ENCODE measurements at places on chromosomes 5 and 9. TPM values are rescaled to one million over a fixed set of nuclear protein-coding genes. Genes with fewer than 3 reads are reported as not detected.

The OMD gene
- not detected for total RNA-seq

The IL13 gene
- total RNA-seq = not detected

GRCh38 chr9:11417782-11418181 lies 805.0 kb upstream of the PTPRD start:
- no peak for DNase-seq

GRCh38 chr5:56909294-56910209 lies at the start of gene SETD9:
Gene SETD9 (plus strand): TSS chr5:56909596. CDS start chr5:56909646, 50 bp downstream.
- DNase-seq = peak; percentile 92

DNA sequence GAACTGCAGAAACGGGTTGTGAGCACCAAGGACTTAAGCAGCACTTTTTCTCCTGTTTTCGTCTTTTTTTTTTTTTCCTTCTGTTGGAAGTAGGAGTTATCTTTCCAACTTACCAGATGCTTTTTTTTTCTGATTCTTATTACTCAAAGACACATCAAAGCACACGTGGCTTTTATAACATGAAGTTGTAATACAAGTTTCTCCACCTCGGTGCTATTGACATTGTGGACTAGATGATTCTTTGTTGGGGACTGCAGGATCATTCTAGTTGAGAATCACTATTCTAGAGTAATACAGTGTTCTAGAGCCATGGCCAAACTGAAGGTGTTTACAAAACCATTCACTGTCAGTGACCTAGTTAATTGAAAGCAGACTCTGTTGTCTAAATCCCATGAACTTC lies 51.5 kb downstream of the MYO10 start:
- DNase-seq = no peak

The MATR3 gene
- total RNA-seq = 152 TPM

The PCDHGB6 gene
- 1.5 TPM for total RNA-seq

The ENTREP1 gene
- total RNA-seq = 4.6 TPM

GRCh38 chr9:105248691-105249090 lies 4.2 kb downstream of the SLC44A1 start:
- DNase-seq = no peak

GRCh38 chr9:694403-695154 lies 146.9 kb upstream of the DMRT1 start:
- peak; percentile 72 for DNase-seq

DNA sequence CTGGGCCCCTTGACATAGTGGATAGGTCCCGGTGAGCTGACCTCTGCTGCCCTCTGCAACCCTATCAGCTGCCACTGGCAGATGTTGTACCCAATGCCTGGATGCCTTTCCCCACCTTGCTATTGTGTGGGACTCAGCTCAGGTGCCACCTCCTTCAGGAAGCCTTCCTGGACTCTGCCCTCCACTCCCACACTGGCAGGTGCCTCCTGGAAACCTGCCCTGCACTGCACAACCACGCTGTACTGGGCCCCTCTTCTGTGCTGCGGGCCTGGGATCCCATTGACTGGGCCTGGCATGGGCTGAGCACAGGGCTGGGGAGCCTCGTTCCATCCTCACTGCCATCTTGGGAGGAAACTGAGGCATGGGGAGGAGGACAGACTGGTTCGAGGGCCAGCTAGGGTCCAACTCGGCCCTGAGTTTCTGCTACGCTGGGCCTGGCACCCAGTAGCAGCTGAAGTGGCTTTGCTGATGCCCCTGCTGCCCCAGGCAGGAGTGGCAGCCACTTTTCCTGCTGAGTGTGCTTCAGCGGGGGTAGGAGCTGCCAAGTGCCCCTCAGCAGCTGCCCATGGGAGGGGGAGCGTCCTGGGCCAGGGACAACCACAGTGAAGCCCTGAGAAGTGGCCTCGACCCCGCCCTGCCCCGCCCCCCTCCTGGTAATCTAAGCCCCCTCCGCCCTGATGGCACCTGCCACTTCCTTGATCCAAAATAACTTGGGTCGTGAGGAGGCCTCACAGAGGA lies 1.3 kb downstream of the AK1 start:
- DNase-seq = no peak

- peak; percentile 94 for DNase-seq
Measured at GRCh38 chr9:137188490-137189296, at the start of the genes ANAPC2 and SSNA1. Gene ANAPC2 (minus strand): TSS chr9:137188560. CDS start chr9:137188532, 28 bp downstream. Gene SSNA1 (plus strand): TSS chr9:137188676. CDS start chr9:137188727, 51 bp downstream.

GRCh38 chr9:7640231-7640630 lies 159.3 kb downstream of the DMAC1 start:
- DNase-seq = no peak

GRCh38 chr5:122172207-122172606 lies 42.9 kb downstream of the ZNF474 start:
- DNase-seq = no peak

DNA sequence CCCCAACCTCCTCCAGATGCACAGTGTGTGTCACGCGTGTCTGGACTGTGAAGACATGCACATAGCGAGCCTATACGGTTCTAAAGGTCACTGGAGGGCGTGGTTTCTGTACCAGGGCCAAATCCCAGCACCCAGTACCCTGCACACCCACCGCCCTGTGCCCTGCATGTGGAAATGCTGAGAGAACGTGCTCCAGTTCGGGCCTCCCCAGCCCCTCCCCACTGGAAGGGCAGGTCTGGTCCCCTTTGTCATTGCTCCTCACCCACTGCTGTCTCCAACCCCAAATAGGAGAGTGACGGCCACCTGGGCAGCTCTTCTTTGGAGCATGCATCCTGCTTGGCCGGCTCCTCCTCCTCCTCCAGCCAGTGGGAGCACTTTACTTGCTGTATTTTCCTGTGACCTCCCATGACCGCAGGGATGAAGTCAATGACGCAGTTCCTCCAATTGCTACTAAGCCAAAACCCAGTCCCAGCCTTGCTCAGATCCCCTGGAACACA lies 116.7 kb downstream of the WNK2 start:
- no peak for DNase-seq

DNA sequence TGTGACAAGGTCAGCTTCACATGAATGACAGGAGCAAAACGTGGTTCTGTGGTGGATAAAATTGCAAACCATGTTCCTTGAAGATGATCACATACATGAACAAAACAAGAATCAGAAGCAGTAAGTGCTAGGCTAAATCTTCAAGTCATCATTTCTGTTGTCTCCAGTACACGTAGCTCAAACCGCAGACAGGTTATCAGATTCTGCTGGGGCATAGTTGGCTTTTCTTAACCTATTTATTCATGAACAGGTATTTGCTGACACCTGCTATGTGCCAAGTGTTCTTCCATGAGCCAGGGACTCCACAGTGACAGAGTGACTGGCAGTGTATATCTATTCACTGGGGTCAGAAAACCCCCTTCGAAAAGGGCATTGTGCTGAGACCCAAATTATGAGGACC lies 20.8 kb downstream of the MFAP3 start:
- DNase-seq = no peak

DNA sequence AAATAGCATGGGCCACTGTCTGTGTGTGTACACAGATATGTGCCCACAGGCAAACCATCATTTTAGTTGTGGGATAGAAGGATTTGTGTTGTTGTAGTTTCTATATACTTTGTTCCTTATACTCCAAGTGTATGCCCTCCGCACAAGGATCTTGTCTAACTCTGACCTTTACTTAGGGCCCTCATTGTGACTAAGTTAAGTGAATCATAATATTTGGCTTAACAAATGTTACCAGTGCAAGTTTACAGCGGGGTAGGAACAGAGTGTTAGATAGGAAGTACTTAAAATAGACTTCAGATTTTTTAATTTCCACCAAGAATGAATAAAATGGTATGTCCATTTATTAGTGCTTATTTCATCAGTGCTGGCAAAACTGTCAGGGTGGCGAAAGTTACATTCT lies 29.5 kb upstream of the CYFIP2 start:
- no peak for DNase-seq

The FSD1L gene
- total RNA-seq = 1.7 TPM

DNA sequence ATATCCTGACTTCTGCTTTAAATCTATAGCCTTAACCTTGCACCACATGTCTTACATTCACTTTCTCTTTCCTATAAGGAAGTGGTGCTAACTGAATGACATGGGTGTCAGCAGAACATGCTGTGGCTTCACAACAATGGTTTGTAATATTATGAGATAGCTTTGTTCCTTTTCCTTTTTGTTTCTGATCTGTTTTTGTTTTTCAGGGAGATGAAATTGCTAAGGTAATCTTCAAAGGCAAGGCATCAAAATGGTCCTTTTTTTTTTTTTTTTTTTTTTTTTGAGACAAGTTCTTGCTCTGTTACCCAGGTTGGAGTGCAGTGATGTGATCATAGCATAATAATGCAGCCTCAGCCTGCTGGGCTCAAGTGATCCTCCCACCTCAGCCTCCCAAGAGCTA lies 53.6 kb upstream of the RANBP6 start:
- no peak for DNase-seq

DNA sequence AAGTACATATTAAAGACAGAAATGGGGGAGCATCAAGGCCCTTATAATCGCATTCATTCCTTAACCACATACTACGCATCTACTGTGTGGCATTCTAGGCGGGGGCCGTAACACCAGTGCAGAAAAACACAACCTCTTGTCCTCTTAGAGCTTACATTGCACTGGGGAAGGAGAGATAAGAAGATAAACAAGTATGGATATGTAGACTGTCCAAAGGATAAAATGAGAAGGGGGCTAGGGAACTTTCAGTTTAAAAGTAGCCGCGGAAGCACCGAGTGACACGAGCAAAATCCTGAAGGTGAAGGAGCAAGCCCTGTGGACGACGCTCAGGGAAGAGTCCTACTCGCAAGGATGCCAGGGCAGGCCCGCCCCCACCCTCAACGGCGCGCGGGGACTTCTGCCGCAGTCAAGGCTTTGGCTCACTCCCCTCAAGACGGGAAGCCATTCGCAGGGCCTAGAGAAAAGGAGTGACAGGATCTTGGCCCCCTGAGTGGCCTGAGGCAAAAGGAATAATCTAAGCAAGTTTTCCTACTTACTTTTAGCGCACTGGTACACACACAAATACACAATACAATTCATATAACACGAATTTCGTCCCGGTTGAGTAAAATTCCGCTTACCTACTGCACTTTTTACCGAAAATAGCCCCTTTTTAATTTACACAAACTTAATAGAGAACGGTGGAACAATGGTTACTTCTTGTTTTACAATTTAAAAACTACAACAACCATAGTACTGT lies 1.3 kb upstream of the NIPBL start:
- no peak for DNase-seq
